ENCODE measurements at places on chromosomes 16 and 17. TPM values are rescaled to one million over a fixed set of nuclear protein-coding genes. Genes with fewer than 3 reads are reported as not detected.

DNA sequence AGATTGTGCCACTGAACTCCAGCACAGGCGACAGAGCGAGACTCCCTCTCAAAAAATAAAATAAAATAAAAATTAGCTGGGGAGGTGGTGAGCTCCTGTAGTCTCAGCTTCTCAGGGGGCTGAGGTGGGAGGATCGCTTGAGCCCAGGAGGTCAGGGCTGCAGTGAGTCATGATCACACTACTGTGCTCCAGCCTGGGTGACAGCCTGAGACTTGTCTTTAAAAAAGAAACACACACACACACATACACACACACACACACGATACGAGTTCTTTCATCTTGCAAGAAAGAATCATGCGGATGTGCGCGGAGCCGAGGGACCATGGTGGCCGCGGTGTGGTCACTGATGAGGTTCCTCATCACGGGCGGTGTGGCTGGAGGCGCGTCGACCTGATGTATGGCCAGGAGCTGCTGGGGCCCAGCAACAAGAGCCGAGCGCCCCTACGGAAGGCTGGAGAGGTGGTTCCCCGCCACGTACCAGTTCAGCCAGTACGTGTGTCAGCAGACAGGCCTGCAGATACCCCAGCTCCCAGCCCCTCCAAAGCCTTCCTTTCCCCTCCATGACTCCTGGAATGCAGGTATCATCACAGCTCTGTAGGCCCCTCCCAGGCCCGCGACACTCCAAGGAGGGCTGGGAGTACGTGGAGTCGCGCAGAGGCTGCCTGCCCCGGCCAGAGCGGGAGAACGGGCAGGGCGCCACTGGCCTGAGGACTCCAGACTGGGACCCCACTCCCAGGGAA lies 20.7 kb downstream of the NXN start:
- no peak overlapping the region for H3K4me3 ChIP-seq
- H3K36me3 ChIP-seq, result no peaks in the 10 kb centered on the region
- H3K4me1 ChIP-seq, result no peaks in the 10 kb centered on the region
- peaks cover 20% of the 10 kb centered on the region for H3K27me3 ChIP-seq

DNA sequence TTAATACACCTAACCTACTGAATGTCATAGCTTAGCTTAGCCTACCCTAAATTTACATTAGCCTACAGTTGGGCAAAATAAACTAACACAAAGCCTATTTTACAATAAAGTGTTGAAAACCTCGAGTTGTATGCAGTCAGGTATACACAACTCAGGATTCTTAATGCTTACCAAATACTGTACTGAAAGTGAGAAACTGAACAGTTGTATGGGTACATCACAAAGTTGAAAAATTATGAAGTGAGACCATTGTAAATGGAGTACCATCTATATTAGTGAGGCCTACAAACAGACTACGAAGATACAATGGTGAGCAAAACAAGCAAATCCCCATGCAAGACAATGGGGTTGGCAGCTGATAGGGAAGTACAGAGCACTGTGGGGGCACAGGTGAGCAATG lies 79.7 kb downstream of the VAT1L start:
- DNase-seq, result no peak
- no peak overlapping the region for H3K4me3 ChIP-seq
- H3K36me3 ChIP-seq, result no peaks in the 10 kb centered on the region
- H3K4me1 ChIP-seq, result peaks cover 16% of the 10 kb centered on the region
- H3K27me3 ChIP-seq, result peaks cover 2% of the 10 kb centered on the region
- H3K27ac ChIP-seq, result no peak overlapping the region

DNA sequence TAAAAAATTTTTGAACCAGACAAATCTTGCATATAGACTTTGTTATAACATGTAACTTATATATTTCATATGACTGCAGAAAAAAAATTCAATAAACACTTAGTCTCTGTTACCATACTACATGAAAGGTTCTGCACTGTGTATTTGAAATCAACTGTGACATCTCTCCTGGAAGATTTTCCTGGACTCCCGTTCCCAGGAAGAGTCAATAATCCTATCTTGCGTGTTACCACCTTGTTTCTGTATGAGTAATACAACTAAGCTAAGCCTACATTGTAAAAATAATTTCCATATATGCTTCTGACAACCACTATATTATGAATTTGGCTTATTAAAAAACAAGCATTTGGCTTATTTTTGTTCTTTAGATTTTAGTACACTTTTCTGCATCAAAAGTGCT lies 665.6 kb upstream of the SOX9 start:
- no peaks in the 10 kb centered on the region for H3K27me3 ChIP-seq
- DNase-seq, result no peak
- no peaks in the 10 kb centered on the region for H3K36me3 ChIP-seq

- peaks cover 6% of the 10 kb centered on the region for H3K4me1 ChIP-seq
- no peak for DNase-seq
- H3K4me3 ChIP-seq, result no peak overlapping the region
- peaks cover 29% of the 10 kb centered on the region for H3K27me3 ChIP-seq
- no peaks in the 10 kb centered on the region for H3K36me3 ChIP-seq
- no peak overlapping the region for H3K27ac ChIP-seq
Measured at GRCh38 chr17:50028736-50029120, 27.2 kb upstream of the ITGA3 start.

- no peaks in the 10 kb centered on the region for H3K36me3 ChIP-seq
- no peak overlapping the region for H3K4me3 ChIP-seq
- DNase-seq, result no peak
- H3K27ac ChIP-seq, result no peak overlapping the region
- H3K27me3 ChIP-seq, result no peaks in the 10 kb centered on the region
Measured at GRCh38 chr16:9738690-9739089, 443.5 kb downstream of the GRIN2A start.

GRCh38 chr16:27520982-27521673 lies 28.6 kb downstream of the GTF3C1 start:
- H3K4me3 ChIP-seq, result no peak overlapping the region
- no peaks in the 10 kb centered on the region for H3K27me3 ChIP-seq
- DNase-seq, result no peak
- peaks cover 21% of the 10 kb centered on the region for H3K36me3 ChIP-seq
- H3K4me1 ChIP-seq, result no peaks in the 10 kb centered on the region

GRCh38 chr16:23378921-23379320 lies 74.1 kb downstream of the COG7 start:
- H3K27ac ChIP-seq, result no peak overlapping the region
- no peaks in the 10 kb centered on the region for H3K36me3 ChIP-seq
- H3K4me3 ChIP-seq, result no peak overlapping the region
- no peak for DNase-seq

DNA sequence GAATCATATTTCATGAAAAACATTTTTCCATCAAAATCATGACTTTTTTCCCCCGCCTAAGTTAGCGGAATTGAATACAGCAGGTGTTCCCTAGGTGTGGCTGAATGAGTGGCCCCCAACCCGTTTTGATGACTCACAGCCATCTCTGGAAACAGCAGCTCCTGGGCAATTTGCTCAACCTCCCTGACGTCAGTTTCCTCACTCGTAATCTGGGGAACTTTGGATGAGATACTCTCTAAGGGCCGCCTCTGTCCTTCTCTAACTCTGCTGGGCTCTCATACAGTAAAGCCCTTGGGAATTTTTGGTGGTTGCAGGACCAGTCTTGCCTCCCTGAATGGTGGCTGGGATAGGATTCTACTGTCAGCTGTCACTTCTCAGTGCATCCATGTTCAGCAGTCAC lies 11.6 kb upstream of the NTN1 start:
- no peak overlapping the region for H3K27ac ChIP-seq
- H3K36me3 ChIP-seq, result no peaks in the 10 kb centered on the region
- no peak for DNase-seq
- H3K4me3 ChIP-seq, result no peak overlapping the region

GRCh38 chr17:2980904-2981246 lies 82.5 kb downstream of the OR1D5 start:
- no peaks in the 10 kb centered on the region for H3K4me1 ChIP-seq
- H3K36me3 ChIP-seq, result peaks cover 2% of the 10 kb centered on the region
- no peak overlapping the region for H3K27ac ChIP-seq

DNA sequence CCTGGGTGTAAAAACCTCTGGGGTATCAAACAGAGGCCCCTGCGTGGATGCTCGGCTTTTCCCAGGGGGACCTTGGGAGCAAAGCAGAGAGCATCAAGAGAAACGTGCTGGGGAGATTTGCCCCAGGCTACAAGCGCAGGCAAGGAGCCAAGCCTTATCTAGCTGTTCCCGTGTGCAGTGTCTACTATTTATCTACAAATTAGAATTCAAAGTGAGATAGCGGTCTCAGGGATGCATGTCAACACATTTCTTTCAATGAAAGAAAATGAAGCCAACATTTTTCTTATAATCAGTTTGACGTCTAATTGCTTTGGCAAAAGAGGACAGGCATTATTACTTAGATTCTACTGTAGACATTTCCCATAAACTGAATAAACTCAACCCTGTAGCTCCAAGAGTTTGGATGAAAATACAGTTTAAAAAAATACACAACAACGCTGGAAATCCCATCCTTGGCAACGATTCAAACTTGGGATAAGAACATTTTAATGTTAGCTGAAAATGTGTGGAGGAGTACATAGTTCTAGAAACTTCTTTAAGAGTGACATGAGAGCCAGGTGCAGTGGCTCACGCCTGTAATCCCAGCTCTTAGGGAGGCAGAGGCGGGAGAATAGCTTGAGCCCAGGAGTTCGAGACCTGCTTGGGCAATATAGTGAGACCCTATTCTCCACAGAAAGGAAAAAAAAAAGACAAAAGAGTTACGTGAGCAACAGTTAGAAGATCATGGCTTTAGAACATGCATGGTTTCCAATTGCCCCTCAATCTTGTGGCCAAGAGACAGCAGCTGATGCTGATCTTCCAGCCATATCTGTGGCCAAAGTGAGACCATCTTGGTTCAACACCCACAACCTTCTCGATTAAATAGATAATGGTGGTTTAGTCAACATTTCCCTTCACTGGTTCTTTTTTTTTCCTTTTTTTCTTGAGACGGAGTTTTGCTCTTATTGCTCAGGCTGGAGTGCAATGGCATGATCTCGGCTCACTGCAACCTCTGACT lies 7.2 kb downstream of the SPNS3 start:
- no peaks in the 10 kb centered on the region for H3K27me3 ChIP-seq
- H3K4me3 ChIP-seq, result no peak overlapping the region
- H3K4me1 ChIP-seq, result peaks cover 8% of the 10 kb centered on the region
- H3K27ac ChIP-seq, result no peak overlapping the region
- no peak for DNase-seq

- DNase-seq, result no peak
- H3K27me3 ChIP-seq, result no peaks in the 10 kb centered on the region
- peaks cover 9% of the 10 kb centered on the region for H3K36me3 ChIP-seq
- H3K27ac ChIP-seq, result peak overlapping the region; percentile 58
- peaks cover 59% of the 10 kb centered on the region for H3K4me1 ChIP-seq
- no peak overlapping the region for H3K4me3 ChIP-seq
Measured at GRCh38 chr17:27566671-27567562, 64.1 kb upstream of the LGALS9 start.

DNA sequence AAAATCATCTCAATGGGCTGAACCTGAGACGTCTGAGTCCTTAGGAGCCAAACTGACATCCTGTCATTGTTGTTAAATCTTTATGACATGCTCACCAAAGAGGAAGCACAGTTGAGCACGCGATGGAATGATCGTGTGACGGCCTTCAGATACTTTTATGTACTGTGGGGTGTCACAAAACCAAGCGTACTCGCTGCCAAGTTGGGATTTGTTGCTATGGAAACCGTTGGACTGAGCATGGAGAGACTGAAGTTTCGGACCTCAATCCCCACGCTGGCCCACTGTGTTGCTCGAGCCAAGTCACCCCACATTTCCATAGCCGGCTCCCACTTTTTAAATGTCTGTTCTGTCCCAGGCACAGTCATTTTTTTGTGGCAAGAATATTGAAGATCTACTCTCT lies 222.8 kb upstream of the SDK2 start:
- no peak for DNase-seq
- H3K27me3 ChIP-seq, result no peaks in the 10 kb centered on the region
- no peaks in the 10 kb centered on the region for H3K4me1 ChIP-seq
- H3K4me3 ChIP-seq, result no peak overlapping the region
- H3K36me3 ChIP-seq, result no peaks in the 10 kb centered on the region
- H3K27ac ChIP-seq, result no peak overlapping the region

GRCh38 chr17:9116311-9116835 lies 95.1 kb downstream of the NTN1 start:
- no peaks in the 10 kb centered on the region for H3K36me3 ChIP-seq
- H3K27ac ChIP-seq, result no peak overlapping the region
- DNase-seq, result no peak
- no peak overlapping the region for H3K4me3 ChIP-seq
- peaks cover 4% of the 10 kb centered on the region for H3K4me1 ChIP-seq

DNA sequence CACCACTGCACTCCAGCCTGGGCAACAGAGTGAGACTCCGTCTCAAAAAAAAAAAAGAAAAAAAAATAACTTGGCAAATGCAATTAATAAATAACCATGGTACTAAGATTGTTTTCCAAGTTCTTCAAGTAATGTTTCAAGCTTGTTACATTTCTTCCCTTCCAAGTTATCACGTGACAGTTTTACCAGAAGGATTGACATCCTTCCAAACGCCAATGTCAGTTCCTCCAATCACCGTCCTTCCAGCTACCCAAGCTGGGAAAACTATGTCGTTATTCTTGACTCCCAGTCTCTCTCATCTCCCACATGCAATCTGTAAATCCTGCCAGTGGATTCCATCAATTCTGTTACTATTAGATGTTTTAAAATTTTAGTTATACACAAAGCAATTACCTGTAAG lies 3.9 kb upstream of the PHAF1 start:
- DNase-seq, result no peak
- no peak overlapping the region for H3K27ac ChIP-seq
- no peak overlapping the region for H3K4me3 ChIP-seq
- no peaks in the 10 kb centered on the region for H3K36me3 ChIP-seq
- no peaks in the 10 kb centered on the region for H3K27me3 ChIP-seq
- H3K4me1 ChIP-seq, result peaks cover 17% of the 10 kb centered on the region

- H3K4me1 ChIP-seq, result peaks cover 18% of the 10 kb centered on the region
- no peak for DNase-seq
- no peak overlapping the region for H3K4me3 ChIP-seq
- peaks cover 14% of the 10 kb centered on the region for H3K36me3 ChIP-seq
- no peak overlapping the region for H3K27ac ChIP-seq
- no peaks in the 10 kb centered on the region for H3K27me3 ChIP-seq
Measured at GRCh38 chr17:64575431-64575830, 68.7 kb downstream of the CEP95 start.

DNA sequence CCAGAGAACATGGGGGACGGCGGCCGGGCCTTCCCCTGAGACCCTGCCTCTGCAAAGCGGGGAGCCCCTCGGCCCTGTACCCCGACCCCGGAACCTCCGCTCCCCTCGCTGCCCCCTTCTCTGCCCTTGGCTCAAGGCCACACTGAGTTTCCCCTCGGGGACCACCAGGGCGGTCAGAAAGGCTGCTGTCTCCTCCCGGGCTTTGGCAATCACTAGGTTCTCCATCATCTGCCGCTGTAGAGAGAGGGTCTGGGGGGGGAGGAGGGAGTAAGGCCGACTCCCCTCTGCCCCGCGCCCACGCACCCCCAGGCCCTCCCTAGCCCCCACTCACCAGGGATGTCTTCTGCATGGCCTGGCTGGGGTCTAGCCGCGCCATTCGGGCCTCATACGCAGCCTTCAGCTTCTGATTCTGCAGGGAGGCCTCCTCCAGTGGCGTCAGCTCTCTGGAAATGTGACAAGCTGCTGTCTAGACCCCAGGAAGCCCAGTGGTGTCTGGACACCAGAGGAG lies 8.4 kb downstream of the VPS9D1 start:
- no peaks in the 10 kb centered on the region for H3K27me3 ChIP-seq
- peak overlapping the region; percentile 74 for H3K4me3 ChIP-seq
- H3K27ac ChIP-seq, result no peak overlapping the region
- no peak for DNase-seq
- H3K36me3 ChIP-seq, result peaks cover 13% of the 10 kb centered on the region
- H3K4me1 ChIP-seq, result peaks cover 2% of the 10 kb centered on the region

Gene DHX38
- total RNA-seq, result 77.7 TPM

Gene MILR1
- not detected for total RNA-seq

Gene FOXN1
- not detected for total RNA-seq

Gene C16orf92
- not detected for total RNA-seq

Gene CRYBA1
- total RNA-seq, result not detected

Gene TEX19
- total RNA-seq, result not detected

Data from activated CD4-positive, alpha-beta memory T cell treated with anti-CD3 and anti-CD28 coated beads for 36 hours (primary cell).